Stimulated activated CD8-positive, alpha-beta memory T cell treated with anti-CD3 and anti-CD28 coated beads, Interleukin-7, amount 100 ng/mL, for 4 hours (primary cell): ENCODE measurements at places on chromosomes 1 and 21.

DNA sequence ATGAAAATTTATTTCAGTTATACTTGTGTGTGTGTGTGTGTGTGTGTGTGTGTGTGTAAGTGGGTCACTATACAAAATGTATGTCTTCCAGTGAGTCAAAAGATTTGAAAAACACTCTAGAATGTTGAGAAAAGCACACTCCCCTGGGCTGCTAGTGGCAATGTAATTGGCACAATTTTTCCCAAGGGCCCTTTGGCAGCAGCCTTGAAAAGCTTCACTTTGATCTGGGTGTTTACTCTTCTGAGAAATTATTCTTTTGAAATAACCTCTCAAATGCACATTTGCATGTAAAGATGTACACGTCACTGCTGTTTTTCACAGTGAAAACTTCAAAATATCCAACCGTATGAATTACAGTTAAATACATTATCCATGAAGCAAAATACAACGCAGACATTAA is 22.1 kb upstream of the SLC44A3 start:
- no peak for DNase-seq

DNA sequence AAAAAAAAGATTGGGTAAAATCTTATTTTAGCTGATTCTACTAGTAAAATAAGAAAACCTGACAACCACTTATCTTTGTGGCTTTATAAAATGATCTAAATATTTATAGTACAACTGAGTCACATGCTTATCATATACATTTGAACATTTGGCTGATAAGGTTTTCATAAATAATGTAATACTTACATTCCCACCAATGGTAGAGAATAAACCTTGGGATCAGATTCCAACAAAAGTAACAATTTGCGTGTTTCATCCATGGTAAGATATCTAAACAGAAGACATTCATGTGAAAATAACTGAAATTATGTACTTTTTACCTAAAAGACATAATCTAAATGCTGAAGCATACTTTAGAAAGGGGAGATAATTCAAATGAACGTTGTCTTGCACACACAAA is 18.4 kb downstream of the STIL start:
- DNase-seq: no peak

DNA sequence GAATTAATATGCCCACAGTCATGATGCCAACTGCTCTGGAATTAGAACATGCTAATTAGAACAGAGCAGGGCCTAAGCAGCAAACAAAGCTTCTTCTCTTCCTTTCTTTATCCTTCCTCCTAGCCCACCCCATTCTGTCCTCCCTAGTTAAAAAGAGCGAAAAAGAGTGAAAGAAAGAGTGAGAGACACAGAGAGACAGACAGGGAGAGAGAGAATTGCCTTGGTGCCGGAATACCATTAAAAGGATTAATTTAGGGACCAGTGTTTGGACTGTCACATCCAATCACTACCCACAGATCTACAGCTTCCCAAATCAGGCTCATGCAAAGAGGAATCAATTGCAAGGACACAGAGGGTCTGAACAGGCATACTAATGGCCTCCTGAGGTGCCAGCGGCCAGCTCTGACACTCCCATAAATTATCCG is 7.0 kb downstream of the ERI3 start:
- DNase-seq: no peak

DNA sequence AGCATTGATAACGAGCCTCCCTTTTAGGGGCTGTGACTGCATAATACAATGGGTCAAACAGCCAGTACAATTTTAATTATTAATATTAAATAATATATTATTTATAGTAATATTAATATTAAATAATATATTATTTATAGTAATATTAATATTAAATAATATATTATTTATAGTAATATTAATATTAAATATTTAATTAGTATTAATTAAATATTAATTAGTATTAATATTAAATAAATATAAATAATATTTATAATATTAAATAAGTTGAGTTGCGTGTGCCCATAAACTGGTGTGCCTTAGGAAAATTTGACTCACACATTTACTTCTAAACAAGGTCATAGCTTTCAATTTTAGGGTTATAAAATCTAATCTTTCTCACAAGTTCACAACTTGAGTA is 509.3 kb upstream of the RGS18 start:
- DNase-seq: no peak
